ENCODE measurements at places on chromosomes 12 and 14.

- H3K36me3 ChIP-seq: peaks cover 10% of the 10 kb centered on the region
- peak; percentile 95 for DNase-seq
- peaks cover 10% of the 10 kb centered on the region for H3K4me1 ChIP-seq
Observed at GRCh38 chr14:59333668-59334067, 131.5 kb downstream of the GPR135 start.

DNA sequence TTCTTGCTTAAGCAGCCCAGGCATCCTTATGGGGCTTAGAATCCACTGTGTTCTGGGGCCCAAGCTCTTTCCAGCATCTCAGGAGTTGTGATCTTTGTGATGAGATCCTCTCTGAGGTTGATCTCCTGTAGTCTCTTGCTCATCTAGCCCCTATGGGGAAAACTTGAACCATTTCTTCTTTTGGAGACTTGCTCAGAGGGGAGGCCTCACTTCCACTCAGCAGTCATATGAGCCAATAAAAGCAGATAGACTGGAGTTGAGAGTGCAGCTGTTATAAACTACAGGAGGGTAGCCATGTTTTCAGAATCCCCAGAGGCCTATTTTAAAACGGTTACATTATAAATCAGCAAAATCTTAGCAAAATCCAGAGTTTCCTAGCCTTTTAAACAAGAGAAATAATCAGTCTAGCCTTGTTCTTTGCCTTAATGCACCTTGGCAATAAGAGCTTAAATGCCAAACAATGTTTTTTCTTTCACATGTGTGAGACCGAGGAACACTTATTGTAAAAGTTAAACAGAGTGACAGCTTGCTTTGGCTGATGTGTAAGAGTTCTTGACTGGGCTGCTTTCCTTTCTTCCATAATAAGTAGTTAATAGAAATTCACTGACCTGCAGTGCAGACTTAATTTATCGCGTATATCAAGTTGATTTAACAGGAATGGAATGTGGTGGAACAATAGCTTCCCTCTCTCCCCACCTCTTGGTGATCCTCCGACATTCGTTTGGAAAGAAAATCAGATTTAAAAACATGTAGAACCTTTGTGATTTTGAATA, 168.3 kb downstream of the NEDD1 start:
- H3K36me3 ChIP-seq: no peaks in the 10 kb centered on the region
- H3K4me3 ChIP-seq: no peak overlapping the region
- no peaks in the 10 kb centered on the region for H3K27me3 ChIP-seq
- no peaks in the 10 kb centered on the region for H3K4me1 ChIP-seq
- no peak overlapping the region for H3K27ac ChIP-seq

- DNase-seq: no peak
- no peaks in the 10 kb centered on the region for H3K27me3 ChIP-seq
- no peak overlapping the region for H3K27ac ChIP-seq
- H3K36me3 ChIP-seq: no peaks in the 10 kb centered on the region
Observed at GRCh38 chr12:93413064-93413463, 28.7 kb downstream of the UBE2N start.

GRCh38 chr14:105929327-105930081, 403.1 kb downstream of the TMEM121 start:
- no peaks in the 10 kb centered on the region for H3K36me3 ChIP-seq
- no peaks in the 10 kb centered on the region for H3K4me1 ChIP-seq
- DNase-seq: no peak
- H3K27me3 ChIP-seq: no peaks in the 10 kb centered on the region
- H3K4me3 ChIP-seq: no peak overlapping the region

DNA sequence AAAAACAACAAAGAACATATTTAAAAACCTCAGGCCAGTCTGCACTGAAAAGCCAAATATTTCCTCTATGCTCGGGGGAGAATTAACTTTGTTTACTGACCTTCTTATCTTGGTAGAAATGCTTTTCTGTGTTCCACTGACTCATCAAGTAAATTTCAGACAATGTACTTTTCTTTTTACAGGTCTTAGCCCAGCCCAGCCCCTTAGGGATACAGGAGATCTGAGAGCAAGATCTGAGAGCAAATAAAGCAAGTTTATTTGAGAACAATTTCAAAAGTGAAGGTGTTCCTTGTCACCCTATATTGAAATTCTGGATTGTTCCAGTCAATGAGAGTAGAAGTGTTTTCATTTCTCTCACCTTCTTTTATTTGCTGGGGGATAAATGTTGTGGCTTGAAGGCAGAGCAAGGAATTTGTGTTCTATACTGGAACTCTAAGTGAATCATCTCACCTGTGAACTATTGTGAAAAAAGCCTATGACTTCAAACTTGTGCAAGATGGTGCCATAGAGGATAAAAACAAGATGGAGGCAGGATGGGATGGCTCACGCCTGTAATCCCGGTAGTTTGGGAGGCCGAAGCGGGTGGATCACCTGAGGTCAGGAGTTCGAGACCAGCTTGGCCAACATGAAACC, 7.9 kb upstream of the GPRC5A start:
- H3K27me3 ChIP-seq: no peaks in the 10 kb centered on the region
- no peak overlapping the region for H3K4me3 ChIP-seq
- DNase-seq: no peak
- H3K36me3 ChIP-seq: no peaks in the 10 kb centered on the region
- H3K4me1 ChIP-seq: no peaks in the 10 kb centered on the region
- no peak overlapping the region for H3K27ac ChIP-seq

DNA sequence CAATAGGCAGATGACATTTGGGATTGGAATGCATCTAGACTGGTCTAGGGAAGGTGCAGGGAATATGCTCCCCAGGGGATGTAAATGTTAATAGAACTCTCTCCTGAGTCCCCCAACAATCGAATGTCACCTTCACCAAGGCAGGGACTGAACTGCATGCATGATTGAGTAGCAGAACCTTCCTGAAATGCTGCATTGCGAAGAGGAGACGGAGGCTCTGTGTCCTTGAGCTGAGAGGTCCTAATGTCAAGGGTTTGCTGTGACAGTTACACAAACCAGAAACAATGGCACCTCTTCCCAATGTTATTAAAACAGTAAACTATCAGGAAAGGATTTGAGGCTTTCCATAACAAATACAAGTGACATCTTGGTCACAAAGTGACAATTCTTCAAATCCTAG, 117.5 kb upstream of the SFSWAP start:
- no peaks in the 10 kb centered on the region for H3K4me1 ChIP-seq
- no peak for DNase-seq
- no peaks in the 10 kb centered on the region for H3K36me3 ChIP-seq
- H3K4me3 ChIP-seq: no peak overlapping the region
- H3K27ac ChIP-seq: no peak overlapping the region

DNA sequence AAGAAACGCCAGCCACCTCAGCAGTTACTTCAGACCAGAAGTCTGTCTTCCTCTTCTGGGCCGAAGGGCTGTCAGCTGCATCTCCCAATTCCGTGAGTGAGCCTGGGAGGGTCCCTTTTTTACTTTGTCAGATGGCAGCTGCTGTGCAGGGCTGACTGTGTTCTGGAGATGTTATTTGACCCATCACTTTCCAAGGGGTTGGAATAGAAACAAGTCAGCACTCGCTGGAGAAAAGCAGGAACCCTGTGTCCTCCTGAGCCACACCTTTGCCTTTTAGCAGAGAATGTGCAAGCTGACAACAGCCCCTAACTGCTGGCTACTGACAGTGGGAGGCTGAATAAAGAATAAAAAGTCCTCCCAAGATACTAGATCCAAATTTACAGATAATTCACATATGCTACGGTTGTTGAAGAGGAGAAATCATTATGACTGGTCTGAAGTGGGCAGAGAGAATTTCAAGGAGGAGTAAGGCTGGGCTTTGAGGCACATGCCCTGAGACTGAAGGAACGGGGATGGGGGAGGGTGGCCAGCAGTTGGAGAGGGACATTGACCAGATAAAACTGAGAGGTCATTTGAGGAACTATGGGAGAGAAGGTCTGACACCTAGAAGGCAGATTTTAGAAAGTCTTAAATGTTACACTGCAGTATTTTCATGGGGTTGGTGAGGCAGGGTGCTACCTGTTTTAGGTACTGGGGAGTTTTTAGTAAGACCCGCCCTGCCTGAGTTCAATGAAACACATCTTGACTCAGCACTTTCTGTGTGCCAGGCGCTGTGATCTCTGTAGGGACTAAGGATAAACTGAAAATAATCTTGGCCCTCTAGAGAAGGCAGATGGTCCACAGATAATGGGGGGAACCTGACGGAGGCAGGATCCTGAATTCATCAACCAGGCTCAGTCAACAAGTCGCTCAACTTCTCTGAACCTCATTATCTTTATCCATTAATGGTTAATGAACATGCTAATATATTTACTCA, 27.4 kb downstream of the FAM234B start:
- no peaks in the 10 kb centered on the region for H3K4me1 ChIP-seq
- no peak overlapping the region for H3K4me3 ChIP-seq
- H3K27ac ChIP-seq: no peak overlapping the region
- H3K36me3 ChIP-seq: peaks cover 8% of the 10 kb centered on the region
- no peaks in the 10 kb centered on the region for H3K27me3 ChIP-seq
- no peak for DNase-seq

- no peak for DNase-seq
- no peak overlapping the region for H3K27ac ChIP-seq
Observed at GRCh38 chr12:113555226-113555625, 83.6 kb upstream of the LHX5 start.

- H3K27ac ChIP-seq: no peak overlapping the region
- no peak for DNase-seq
- H3K27me3 ChIP-seq: no peaks in the 10 kb centered on the region
- H3K36me3 ChIP-seq: no peaks in the 10 kb centered on the region
- no peak overlapping the region for H3K4me3 ChIP-seq
Observed at GRCh38 chr14:60348211-60348610, 99.2 kb downstream of the PPM1A start.

GRCh38 chr12:64858882-64859605, 34.6 kb downstream of the TBC1D30 start:
- no peaks in the 10 kb centered on the region for H3K36me3 ChIP-seq
- no peaks in the 10 kb centered on the region for H3K4me1 ChIP-seq
- no peak overlapping the region for H3K27ac ChIP-seq

DNA sequence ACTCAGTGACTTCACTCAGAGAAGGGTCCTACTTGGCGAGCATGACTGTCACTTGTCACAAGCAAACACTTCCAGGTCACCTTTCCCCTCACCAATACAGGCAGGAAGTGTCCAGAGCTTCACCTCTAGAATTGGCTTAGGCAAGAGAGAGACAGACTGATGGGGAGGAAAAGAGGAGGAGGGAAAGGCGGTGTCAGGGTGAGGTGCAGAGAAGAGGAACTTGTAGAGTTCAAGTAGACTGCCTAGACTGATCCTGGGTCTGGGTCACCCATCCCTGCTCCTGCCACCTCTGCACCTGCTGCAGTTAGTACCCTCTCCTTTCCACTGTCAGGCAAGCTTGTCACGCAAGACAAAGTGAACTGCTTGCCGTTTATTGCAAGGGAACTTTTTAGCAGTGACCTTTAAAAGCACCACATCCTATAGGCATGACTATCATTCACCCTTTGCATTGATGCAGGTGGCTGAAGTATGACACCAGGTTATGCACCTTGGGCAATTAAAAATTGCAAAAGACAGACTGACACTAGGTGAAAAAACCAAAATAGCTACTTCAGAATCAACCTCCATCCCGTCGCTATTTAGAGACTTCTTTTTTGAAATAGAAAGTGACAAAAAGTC, 292.4 kb downstream of the SYT1 start:
- H3K4me3 ChIP-seq: no peak overlapping the region
- no peak for DNase-seq
- H3K36me3 ChIP-seq: no peaks in the 10 kb centered on the region
- no peak overlapping the region for H3K27ac ChIP-seq

GRCh38 chr14:77897374-77897773, 97.5 kb downstream of the ADCK1 start:
- no peaks in the 10 kb centered on the region for H3K27me3 ChIP-seq
- no peaks in the 10 kb centered on the region for H3K36me3 ChIP-seq
- DNase-seq: no peak
- no peaks in the 10 kb centered on the region for H3K4me1 ChIP-seq
- H3K27ac ChIP-seq: no peak overlapping the region

DNA sequence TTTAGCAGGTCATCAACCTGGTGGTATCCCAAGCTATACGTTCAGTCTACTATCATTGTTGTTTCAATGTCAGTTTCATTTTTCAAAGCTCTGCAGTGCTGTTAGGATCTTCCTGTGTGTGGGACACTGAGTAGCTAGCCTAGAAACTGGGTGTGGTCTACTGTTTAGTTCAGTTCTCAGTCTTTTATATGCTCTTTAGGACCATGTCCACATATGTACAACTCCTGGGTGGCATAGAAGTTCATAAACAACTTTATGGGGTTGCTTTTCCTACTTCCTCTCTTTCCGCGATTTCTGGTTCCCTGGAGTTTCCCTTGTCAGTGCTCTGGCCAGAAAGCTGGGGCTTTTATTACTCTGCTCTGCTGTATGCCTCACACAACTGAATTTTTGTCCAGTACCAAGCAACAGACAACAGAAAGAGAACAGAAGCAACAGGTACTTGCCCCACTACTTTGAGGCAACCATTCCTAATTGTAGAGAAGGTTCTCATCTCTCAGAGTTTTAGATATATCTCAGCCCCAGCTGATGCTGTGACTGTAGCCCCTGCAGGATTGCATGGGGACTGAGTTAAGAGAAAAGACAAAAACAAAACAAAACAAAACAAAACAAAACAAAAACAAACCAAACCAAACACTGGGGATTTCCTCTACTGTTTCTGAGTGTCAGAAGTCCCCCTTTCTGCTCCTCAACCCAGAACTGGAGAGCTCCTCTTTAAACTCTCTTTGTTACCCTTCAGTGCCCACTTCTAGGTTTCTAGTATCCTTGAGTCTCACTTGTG, 30.3 kb downstream of the MIS18BP1 start:
- no peaks in the 10 kb centered on the region for H3K4me1 ChIP-seq
- H3K4me3 ChIP-seq: no peak overlapping the region
- no peak for DNase-seq
- no peaks in the 10 kb centered on the region for H3K27me3 ChIP-seq

GRCh38 chr12:110577864-110578693, 5.0 kb downstream of the PPTC7 start:
- no peaks in the 10 kb centered on the region for H3K36me3 ChIP-seq
- H3K4me3 ChIP-seq: no peak overlapping the region
- H3K27ac ChIP-seq: peak overlapping the region; percentile 91
- no peak for DNase-seq
- no peaks in the 10 kb centered on the region for H3K4me1 ChIP-seq

DNA sequence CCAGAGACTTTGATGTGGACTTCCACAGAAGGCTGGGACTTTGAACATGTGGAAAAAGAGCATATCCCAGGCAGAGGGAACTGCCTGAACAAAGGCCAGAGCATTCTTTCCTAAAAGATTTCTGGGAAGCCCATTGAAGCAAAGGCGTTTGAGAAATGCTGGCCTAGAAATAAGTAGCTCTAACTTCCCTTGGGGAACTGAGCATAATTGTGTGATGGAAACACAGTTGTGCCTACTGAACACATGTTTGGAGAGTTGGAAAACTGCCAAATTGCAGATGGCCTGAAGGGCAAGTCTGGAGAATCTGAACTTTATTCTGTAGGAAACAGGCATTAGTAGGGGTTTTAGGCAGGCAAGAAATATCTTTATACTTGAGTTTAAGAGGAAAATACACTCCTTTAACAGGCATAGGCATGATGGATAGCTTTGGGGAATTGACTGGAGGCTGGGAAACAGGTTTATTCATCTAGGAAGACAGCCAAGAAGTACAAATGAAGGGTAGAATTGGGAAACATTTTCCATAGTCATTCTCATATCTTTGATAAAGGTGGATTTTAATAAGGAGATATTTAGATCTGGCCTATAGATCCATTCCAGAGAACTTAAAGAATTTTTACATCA, 134.1 kb downstream of the TPH2 start:
- no peak overlapping the region for H3K27ac ChIP-seq
- no peaks in the 10 kb centered on the region for H3K4me1 ChIP-seq

GRCh38 chr12:1853716-1854115, 33.4 kb downstream of the LRTM2 start:
- H3K4me3 ChIP-seq: no peak overlapping the region
- no peaks in the 10 kb centered on the region for H3K36me3 ChIP-seq
- H3K27me3 ChIP-seq: no peaks in the 10 kb centered on the region
- no peak overlapping the region for H3K27ac ChIP-seq
- DNase-seq: no peak
